ENCODE measurements at places on chromosomes 1 and 21.
A peak's percentile ranks its signal among the peaks of the same experiment; 100 is the strongest.

- DNase-seq = no peak
Measured at GRCh38 chr1:202165942-202166843, 5.8 kb upstream of the PTPN7 start.

- DNase-seq = peak; percentile 82
Measured at GRCh38 chr1:26959722-26960624, at the start of gene KDF1. Gene KDF1 (minus strand): TSS chr1:26960468. CDS start chr1:26952380, 8,088 bp downstream.

GRCh38 chr1:145884675-145885074 lies 991 bp downstream of the ANKRD35 start:
- no peak for DNase-seq

DNA sequence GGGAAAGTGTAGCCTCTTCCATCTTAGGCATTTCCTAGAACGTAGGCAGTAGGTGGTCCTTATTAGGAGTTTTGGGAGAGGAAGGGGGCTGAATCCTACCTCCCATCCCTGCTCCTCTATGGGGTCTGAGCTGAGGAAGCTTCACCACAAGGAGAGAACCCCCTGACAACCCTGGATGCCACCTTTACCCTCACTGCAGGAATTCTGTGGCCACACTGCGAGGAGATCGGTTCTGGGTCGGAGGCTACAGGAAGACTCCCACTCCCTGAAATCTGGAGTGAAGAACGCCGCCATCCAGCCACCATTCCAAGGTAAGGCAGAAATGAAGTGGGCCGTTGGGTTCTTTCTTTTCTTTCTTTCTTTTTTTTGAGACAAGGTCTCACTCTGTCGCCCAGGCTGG lies 1.5 kb downstream of the MX1 start:
- DNase-seq = no peak

- peak; percentile 51 for DNase-seq
Measured at GRCh38 chr1:236489710-236490377, 33.9 kb upstream of the LGALS8 start.

- DNase-seq = no peak
Measured at GRCh38 chr1:184480736-184481135, 93.9 kb downstream of the C1orf21 start.

- DNase-seq = peak; percentile 13
Measured at GRCh38 chr1:21175670-21176581, 771 bp downstream of the EIF4G3 start.

- peak; percentile 18 for DNase-seq
Measured at GRCh38 chr1:78553859-78554258, 63.1 kb downstream of the PTGFR start.

DNA sequence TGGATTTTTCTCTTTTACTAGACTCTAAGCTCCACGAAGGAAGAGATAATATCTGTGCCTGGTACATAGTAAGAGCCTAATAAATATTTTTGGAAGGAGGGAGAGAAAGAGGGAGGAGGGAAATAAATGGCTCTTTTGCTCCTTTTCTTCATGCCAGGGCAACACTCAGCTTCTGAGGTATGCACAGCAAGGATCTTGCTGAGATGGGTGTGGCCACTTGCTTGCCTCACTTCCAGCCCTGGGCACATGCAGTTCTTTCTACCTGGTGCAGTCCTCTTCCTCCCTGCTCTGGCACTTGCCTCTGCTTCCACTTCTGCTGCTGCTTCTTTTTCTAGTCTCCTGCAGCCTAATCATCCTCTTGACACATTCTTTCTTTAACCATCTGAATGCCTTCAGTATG lies 148.1 kb downstream of the FGGY start:
- DNase-seq = no peak

- no peak for DNase-seq
Measured at GRCh38 chr1:224331326-224331725, 1.4 kb upstream of the NVL start.

- DNase-seq = no peak
Measured at GRCh38 chr21:14706712-14707510, 160.8 kb upstream of the SAMSN1 start.

DNA sequence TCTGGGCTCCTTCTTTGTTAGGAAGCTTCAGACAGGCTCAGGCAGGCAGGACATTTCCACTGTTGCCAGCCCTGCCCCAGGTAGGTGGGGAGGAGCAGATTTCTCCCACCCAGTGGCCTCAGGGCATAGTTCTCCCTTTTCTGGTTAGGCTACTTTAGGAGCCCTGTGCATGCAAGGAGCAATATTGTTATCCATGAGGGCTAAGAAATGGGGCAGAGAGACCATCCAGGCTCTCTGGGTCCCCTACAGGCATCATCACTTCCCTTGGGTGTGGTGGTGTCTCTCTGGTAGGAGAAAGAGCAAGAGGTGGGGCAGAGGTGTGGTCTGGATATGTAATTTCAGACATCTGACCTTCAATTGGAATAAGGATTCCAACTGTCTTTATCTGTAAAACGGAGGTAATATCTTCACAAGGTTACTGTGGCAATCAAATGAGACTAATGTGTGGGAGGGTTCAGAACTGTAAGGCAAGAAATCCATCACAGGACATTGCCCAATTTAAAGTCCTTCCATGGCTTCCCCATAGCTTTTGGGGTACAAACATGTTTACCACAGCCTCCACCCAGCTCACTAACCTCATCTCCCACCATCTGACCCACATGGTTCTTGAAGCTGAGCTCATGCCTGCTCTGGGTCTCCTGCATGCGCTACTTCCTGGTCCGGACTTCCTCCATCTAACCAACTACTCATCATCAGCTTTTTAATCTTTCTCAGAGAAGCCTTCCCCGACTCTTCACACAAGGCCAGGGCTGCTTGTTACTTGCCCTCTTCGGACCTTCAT lies 26.1 kb downstream of the PCAT6 start:
- no peak for DNase-seq

DNA sequence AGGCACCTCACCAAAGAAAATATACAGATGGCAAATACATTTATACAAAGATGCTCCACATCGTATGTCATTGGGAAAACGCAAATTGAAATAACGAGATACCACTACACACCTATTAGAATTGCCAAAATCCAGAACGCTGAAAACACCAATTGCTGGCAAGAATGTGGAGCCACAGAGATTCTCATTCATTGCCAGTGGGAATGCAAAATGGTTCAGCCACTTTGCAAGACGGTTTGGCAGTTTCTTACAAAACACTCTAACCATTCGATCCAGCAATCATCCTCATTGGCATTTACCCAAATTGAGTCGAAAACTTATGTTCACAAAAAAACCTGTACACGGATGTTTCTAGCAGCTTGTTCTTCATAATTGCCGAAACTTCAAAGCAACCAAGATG lies 223.3 kb upstream of the GREM2 start:
- DNase-seq = no peak

DNA sequence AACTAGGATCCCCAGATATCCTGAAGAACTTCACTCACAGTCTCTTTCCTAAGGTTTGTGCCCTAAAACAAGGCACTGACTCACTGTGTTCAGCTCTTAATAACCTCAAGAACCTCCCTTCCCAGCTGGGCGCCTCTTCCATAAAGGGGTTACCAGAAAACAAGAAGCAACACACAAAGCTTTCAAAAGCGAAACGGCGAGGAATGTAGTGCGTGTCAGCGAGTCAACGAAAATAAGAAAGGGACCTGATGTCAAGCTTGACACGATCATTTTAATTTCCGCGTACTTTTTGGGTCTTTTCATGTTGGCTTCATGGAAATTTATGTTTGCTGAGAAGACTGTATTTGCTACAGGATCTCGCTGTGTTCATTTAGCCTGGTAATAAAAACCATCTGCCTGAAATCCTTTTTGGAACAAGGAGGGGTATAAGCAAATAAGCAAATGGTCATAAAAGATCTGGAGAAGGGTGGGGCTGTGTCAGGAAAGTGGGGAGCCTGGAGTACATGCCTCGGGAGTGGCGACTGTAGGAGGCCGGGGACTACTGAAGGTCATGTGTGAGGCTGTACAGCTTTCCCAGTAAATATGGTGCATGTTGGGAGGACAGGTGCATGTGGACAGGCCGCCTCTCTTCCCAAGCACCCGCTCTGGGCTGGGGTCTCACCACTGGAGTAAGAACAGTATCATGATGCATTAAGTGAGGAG lies 11.4 kb upstream of the CLDN14 start:
- no peak for DNase-seq
